NCI-H2107 (cell line): ENCODE measurements at places on chromosomes 3 and 15.
A peak's percentile ranks its signal among the peaks of the same experiment; 100 is the strongest.

- DNase-seq = no peak
These were observed 339.9 kb upstream of the DPH6 start for GRCh38 chr15:35885870-35886269.

DNA sequence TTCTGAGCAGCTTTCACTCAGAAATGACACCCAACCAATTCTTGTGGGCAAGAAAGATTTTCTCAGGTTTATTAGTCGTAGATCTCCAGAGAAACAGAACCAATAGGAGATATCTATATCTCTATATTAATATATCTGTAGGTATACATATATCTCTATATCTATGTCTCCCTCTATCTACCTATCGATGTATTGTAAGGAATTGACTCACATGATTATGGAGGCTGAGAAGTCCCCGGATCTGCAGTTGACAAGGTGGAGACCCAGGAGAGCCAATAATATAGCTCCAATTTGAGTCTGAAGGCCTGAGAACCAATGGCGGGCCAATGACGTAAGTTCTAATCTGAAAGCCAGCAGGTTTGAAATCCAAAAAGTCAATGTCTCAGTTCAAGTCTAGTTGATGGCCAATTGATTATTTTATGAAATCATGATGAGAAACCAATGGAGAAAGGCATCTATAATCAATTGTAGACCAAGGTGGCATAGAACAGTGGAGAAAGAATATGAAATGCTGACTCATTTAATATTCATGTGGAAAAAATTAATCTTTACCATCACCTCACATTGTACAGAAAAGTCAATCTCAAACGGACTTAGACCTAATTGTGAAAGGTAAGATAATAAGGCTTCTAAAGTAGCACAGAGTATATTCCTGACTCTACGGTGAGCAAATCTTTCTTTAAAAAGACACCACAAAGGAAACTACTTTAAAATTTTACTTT is 65.6 kb upstream of the CHRNA7 start:
- no peak for DNase-seq

DNA sequence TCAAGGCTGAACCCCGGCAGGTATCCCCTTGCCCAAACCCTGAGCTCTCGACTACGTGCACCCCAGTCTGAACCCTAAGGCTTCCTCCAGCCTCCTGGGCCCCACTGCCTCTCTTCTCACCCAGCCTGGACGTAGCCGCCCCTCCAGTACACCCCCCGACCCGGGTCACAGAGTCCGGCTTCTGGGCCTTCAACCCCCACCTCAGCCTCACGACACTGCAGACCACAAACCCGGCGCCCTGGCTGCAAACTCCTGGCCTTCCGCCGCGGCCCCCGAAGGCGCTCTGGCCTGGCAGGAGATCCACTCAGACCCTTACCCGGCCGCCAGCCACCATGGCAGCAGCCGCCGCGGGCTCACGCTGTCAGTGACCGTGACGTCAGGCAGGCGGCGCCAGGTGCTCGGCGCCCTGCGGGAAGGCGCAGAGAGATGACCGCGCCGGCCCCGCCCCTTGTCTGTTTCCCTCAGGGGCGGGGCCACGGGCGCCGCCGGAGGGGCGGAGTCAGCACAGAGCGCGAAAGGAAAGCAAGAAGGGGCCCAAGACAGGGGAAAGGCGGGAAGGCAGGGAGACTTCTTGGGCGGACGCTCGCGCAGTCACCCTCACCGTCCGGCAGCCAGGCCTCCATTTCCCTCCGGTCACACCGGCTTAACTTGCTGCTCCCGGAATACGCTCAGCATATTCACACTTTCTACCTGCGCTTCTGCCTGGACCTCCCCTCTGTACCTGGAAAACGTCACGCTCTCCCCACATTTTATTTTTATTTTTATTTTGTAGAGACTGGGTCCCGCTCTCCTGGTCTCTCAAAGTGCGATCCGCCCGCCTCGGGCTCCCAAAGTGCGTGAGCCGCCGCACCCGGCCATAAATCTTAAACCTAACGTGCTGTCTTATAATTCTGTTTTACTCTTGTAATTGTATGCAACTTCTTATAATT is at the start of gene RMDN3:
TSS of gene RMDN3 (minus strand) at position 372 of the 929 bp plus-strand sequence. CDS start 471 bp downstream, outside the sequence.
- DNase-seq = peak; percentile 85

DNA sequence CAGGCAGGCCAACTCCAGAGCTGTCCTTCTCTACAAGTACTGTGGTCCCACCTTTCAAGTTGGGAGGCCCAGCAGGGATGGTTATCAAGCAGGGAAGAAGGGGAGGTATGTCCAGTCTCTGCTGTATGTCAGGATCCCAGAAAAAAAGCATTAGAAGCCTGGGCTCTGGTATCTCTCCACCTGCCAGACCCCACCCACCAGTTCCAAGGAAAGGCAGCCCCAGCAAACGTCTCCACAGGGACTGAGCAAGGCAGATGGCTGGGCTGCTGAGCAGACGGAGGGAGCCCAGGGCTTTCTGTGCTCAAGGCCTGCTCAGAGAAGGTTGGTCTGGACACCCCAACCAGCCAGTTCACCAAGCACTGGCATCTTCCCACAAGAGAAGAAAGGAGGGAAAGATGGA is 287.8 kb downstream of the XXYLT1 start:
- DNase-seq = no peak

GRCh38 chr3:17979911-17980310 is 237.5 kb upstream of the TBC1D5 start:
- no peak for DNase-seq

DNA sequence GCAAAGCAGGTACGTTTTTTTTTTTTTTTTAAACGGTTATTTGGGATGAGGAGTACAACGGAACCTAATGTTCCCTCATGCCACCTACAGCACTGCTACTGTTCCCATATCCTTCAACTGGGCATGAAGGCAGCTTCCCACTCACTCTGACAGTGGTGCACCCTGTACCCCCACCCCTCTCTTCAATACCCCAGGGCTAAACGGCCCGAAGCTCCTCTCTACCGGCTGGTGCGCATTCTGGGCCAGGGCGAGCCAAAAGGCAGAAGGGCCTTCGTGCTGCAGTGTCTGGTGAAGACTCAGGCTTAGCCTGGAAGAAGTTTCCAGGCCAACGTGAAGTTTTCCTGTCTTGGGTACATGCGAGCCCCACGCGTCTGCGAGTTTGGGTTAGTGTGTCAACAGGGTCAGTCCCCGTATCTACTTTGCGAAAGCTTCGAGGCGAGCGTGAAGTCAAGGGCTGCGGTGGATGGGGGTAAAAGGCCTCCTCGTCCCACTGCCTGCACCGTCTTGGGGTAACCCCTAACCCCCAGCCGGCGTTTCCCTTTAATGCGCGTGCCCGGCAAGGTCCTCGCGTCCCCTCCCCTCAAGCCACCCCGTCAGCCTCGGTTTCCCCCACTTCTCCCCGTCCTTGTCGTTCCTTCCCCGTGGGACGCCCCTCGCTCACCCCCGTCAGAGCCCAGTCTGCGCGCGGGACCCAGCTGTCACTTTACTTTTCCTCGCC is 765 bp upstream of the UBE2E2 start:
- no peak for DNase-seq

GRCh38 chr3:160125258-160125657 is 100.0 kb upstream of the C3orf80 start:
- no peak for DNase-seq
